Astrocyte (in vitro differentiated cells and primary cell): ENCODE measurements at places on chromosomes 11 and 22.

DNA sequence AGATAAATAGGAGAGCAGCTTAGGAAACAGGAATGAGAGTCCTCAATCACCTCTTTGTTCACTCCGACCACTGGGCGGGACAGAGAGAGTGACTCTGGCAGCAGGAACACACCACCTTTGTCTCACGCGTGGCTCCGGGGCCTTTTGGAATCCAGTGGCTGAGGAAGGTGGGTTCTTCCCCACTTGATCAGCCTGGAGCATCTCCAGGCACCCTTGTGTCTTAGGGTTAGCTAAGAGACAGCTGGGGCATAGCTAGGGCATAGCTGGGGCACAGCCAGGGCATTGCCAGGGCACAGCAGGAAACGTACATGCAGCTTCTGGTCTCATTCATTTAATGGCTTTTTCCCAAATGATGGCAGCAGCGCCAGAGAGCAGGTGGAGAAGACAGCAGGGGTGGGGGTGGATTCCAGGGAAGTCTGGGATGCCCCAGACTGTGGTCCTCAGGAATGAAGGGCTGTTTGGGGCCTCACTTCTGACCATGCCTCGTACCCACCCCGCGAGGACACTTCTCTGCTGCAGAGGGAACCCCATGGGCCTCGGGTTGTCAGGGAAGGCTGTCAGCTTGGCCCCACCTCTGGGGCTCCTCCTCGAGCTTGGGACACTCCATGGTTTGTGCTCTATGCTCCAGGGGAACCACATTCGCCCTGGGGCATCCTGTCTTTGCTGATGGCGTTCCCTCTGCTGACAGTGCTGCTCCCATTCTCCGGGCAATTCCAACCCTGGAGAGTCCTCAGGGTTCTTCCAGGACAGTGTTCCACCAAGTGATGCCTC is 30.4 kb upstream of the SHANK2 start:
- peaks cover 7% of the 10 kb centered on the region for H3K27me3 ChIP-seq
- peaks cover 18% of the 10 kb centered on the region for H3K4me1 ChIP-seq
- DNase-seq: no peak

DNA sequence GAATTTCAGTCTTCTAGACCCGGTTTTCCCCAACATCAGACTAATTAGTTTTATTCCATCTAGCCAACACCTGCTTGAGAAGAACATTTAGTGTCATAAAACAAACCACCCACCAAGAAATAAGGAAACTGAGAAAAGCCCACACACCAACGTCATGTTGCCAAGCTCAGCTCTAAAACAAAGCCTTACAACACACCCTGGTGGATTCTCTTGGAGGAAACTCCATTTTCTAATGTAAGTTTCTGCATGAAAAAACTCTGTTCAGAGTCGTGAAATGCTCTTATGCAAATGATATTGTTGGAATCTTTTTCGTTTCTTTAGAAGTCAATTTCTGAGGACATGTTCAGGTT is 105.0 kb upstream of the RAG2 start:
- no peaks in the 10 kb centered on the region for H3K4me1 ChIP-seq
- H3K4me3 ChIP-seq: no peak overlapping the region
- no peak overlapping the region for H3K27ac ChIP-seq
- peaks cover 9% of the 10 kb centered on the region for H3K27me3 ChIP-seq

DNA sequence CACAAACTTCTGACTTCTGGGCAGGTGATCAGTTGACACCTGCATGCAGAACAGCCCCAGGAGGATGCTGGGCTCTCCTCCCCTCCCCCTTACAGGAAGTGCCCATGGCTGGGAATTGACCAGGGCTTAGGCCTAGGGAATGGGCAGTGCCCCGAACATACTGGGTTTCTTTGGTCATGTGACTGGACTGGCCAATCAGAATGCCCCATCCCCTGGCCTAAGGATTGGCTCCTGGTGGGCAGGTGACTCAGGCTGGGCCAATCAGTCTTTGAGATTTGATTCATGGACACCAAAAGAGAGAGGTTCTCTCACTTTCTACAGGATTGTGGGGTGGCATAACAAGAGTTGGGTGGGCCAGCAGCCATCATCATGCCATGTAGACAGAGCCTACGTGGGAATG is 37.1 kb downstream of the MCM5 start:
- no peaks in the 10 kb centered on the region for H3K27me3 ChIP-seq
- H3K36me3 ChIP-seq: no peaks in the 10 kb centered on the region
- no peaks in the 10 kb centered on the region for H3K4me1 ChIP-seq
- H3K4me3 ChIP-seq: no peak overlapping the region
- H3K27ac ChIP-seq: no peak overlapping the region
- DNase-seq: no peak

DNA sequence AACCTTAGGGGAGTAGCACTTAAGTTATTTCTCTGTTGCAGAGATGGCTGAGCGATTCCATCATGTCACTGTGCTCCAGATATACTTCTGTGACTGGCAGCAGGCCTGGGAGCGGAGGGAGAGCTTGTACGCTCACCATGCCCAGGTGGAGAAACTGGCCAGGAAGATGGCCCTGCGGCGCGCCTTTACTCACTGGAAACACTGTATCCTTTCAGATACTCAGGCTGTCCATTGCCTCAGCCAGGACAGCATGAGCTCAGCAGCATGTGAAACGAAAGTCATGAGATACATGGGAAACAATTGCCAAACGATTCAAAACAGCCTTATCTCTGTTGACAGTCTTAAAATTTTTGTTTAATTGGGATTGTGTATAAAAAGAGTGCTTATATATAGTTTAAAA is 78.9 kb downstream of the SFI1 start:
- no peak for DNase-seq
- H3K4me3 ChIP-seq: no peak overlapping the region
- no peaks in the 10 kb centered on the region for H3K27me3 ChIP-seq
- H3K36me3 ChIP-seq: no peaks in the 10 kb centered on the region
- no peaks in the 10 kb centered on the region for H3K4me1 ChIP-seq

GRCh38 chr11:85685820-85686459 is at the start of gene CCDC89:
Gene CCDC89 (minus strand): TSS chr11:85686195. CDS start chr11:85686130, 65 bp downstream.
- DNase-seq: peak; percentile 98
- peak within 1 kb of the TSS; percentile 71 for H3K4me3 ChIP-seq
- no peaks in the 10 kb centered on the region for H3K36me3 ChIP-seq
- no peaks in the 10 kb centered on the region for H3K27me3 ChIP-seq
- peak within 1 kb of the TSS; percentile 65 for H3K27ac ChIP-seq

DNA sequence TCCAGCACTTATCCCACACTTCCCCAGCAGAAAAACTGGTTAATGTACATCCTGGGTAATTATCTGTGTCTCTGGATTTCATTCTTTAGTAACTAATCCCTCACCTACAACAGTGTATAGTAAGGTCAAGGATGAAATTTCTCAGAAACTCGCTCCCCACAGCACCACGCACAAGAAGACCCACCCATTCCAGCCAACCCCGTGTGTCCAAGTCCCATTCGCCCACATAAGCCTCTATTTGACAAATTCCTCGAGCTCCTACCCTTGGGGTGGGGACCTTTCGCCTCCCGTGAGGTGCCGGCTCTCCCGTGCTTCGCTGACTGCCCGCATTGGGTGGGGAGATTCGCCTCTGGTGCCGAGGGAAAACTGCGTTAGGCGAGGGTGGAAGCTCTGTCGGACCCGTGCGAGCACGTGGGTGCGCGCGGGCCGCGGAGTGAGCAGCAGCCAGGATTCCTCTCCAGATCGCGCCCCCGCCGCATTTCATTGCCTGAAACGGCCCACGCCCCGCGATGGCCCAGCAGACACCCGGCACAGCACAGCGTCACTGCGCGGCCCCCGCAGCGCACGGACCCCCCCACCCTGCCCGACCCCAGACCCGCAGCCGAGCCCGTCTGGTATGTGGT is 866 bp downstream of the EXPH5 start:
- peak overlapping the region; percentile 78 for H3K4me3 ChIP-seq
- DNase-seq: no peak
- peaks cover 17% of the 10 kb centered on the region for H3K27me3 ChIP-seq
- H3K27ac ChIP-seq: no peak overlapping the region
- H3K36me3 ChIP-seq: no peaks in the 10 kb centered on the region

GRCh38 chr11:121965330-121965729 is 150.7 kb downstream of the BLID start:
- peak; percentile 51 for DNase-seq
- H3K27me3 ChIP-seq: no peaks in the 10 kb centered on the region
- H3K27ac ChIP-seq: peak overlapping the region; percentile 16
- no peak overlapping the region for H3K4me3 ChIP-seq
- peaks cover 16% of the 10 kb centered on the region for H3K4me1 ChIP-seq

DNA sequence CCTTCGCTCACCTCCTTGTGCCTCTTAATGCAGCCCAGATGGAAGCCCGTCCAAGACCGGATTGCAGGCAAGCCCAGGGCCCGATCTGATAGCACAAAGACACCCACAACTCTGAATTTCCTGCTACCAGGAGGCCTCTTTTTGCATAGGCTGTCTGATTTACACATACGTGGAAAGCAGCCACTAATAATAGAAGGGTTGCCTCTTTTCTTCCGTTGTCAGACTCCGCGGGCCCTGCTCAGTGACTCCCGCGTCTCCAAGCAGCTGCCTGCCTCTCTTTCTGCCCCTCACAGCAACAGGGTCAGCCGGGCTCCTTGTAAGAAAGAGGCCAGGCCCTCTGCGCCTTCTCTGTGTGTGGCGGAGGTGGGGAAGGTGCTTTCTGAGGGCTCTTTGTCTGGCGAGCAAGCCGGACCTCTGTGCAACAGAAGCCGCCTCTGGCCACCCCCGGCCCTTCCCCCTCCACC is 26.7 kb downstream of the FLI1 start:
- H3K27me3 ChIP-seq: no peaks in the 10 kb centered on the region
- H3K27ac ChIP-seq: peak overlapping the region; percentile 48
- no peak overlapping the region for H3K4me3 ChIP-seq

GRCh38 chr22:50471197-50471847 is 3.5 kb downstream of the SBF1 start:
- DNase-seq: no peak
- no peak overlapping the region for H3K27ac ChIP-seq
- H3K27me3 ChIP-seq: no peaks in the 10 kb centered on the region
- H3K4me1 ChIP-seq: peaks cover 36% of the 10 kb centered on the region
- no peaks in the 10 kb centered on the region for H3K36me3 ChIP-seq

- H3K4me3 ChIP-seq: no peak overlapping the region
- H3K27ac ChIP-seq: peak overlapping the region; percentile 70
- H3K36me3 ChIP-seq: no peaks in the 10 kb centered on the region
- DNase-seq: peak; percentile 65
- no peaks in the 10 kb centered on the region for H3K27me3 ChIP-seq
Observed at GRCh38 chr11:76086743-76087635, 119.3 kb downstream of the WNT11 start.

DNA sequence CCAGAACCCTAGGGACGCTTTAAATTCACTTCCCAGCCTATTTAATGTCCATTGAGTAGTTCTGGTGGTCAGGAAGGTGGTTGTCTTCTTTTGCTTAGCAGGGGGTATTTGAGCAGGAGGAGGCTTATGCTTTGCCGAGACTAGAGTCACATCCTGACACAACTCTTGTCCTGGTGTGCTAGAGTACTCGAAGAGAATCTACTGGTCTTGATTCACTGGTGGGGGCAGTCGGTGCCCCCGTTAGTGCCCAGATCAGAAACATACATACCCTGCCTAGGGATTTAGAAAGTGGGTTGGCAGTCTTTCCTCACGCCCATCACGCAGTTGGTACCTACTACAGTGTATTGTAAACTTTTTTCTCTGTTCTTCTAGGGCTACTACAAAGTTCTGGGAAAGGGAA is 2.7 kb downstream of the RPL27A start:
- H3K4me3 ChIP-seq: peak overlapping the region; percentile 97
- no peak overlapping the region for H3K27ac ChIP-seq
- H3K27me3 ChIP-seq: no peaks in the 10 kb centered on the region
- H3K4me1 ChIP-seq: peaks cover 56% of the 10 kb centered on the region
- peaks cover 30% of the 10 kb centered on the region for H3K36me3 ChIP-seq

- no peaks in the 10 kb centered on the region for H3K27me3 ChIP-seq
- no peak for DNase-seq
- no peaks in the 10 kb centered on the region for H3K36me3 ChIP-seq
- peak overlapping the region; percentile 6 for H3K27ac ChIP-seq
Observed at GRCh38 chr22:27820896-27821866, 19.6 kb upstream of the MN1 start.

DNA sequence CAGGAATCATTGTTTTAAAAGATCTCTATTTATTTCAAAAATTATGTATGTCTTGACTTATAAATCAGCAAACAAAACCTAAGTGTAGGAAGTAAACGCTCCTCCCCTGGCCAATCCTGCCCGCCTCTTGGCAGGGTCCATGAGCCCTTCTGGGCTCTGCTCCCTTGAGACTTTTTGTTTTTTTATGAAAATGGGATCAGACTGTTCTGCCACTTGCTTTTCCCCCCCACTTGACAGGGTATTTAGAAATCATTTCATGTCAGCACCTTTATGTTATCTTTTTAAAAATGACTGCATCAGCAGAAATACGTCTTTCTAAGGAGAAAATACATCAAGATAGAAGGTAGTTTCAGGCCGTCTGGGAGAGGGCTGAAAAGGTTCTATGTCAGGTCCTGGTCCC is 35.6 kb downstream of the FBLN1 start:
- DNase-seq: no peak
- H3K4me3 ChIP-seq: no peak overlapping the region
- H3K27me3 ChIP-seq: no peaks in the 10 kb centered on the region
- H3K27ac ChIP-seq: peak overlapping the region; percentile 42
- peaks cover 6% of the 10 kb centered on the region for H3K36me3 ChIP-seq

GRCh38 chr11:75022296-75022695 is 33.6 kb downstream of the NEU3 start:
- H3K4me1 ChIP-seq: no peaks in the 10 kb centered on the region
- DNase-seq: no peak
- no peak overlapping the region for H3K4me3 ChIP-seq
- no peaks in the 10 kb centered on the region for H3K27me3 ChIP-seq
